Stimulated activated CD4-positive, alpha-beta T cell treated with anti-CD3 and anti-CD28 coated beads, Interleukin-1b, Interleukin-23, amount 100 ng/mL, for 1 hour (primary cell): ENCODE measurements at places on chromosomes 11 and 22.

DNA sequence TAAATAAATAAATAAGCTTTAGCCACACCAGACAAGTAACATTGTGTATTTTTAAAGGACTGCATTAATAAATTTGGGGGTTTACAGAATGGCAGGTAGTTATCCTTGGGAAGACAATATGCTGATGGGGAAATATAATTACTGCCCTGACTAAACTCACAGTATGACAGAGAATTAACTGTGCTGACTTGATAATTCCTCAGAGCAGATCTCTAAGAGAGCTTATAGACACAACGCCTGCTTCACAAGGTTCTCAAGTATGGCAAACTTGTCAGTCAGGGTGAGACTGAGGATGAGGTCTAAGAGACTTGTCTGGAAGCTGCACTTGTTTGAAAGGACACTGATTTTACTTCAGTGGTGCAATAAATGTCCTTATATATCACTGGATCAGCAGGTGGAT, 3.3 kb downstream of the OR51B4 start:
- no peak for DNase-seq

- DNase-seq: no peak
These were observed 387.5 kb upstream of the RAG2 start for GRCh38 chr11:36985562-36985961.

- no peak for DNase-seq
These were observed 4.0 kb upstream of the PPARA start for GRCh38 chr22:46146329-46146728.

- no peak for DNase-seq
These were observed 34.5 kb downstream of the COMMD9 start for GRCh38 chr11:36254713-36255112.

DNA sequence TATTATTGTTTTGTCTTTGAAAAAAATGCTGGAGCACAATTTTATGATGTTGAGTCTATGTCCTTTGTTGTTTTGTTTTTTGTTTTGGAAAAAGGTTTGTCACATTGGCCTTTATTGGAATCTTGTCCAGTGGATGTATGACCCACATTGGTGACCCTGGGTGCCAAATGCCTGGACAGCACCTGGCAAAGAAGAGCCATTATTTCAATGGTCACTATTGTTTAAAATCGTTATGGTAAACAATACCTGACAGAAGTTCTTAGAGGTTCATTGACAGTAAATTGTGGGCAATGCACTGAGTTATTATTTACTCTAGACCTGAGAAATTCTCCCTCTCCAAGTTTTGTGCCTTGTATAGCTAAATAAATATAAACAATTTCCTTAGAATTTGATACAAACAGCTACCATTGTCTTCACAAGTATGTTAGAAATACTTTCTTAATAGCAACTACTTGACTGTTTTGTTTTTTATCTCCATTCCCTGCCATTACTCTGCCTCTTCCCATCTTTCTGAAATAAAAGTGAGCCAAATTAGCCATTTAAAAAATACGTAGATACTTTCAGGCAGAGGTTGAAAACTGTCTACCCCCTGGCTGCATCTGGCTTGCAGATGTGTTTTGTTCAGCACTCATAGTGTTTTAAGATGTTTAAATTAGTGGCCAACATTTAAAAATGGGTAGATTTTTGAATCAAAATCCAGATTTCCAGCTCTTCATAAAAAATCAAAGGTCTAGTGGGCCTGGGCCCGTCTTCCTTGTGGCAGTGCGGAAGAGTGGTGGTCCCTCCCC, 39.9 kb downstream of the BMAL1 start:
- DNase-seq: no peak

GRCh38 chr22:23525510-23525909, 54.6 kb downstream of the IGLL1 start:
- DNase-seq: no peak

DNA sequence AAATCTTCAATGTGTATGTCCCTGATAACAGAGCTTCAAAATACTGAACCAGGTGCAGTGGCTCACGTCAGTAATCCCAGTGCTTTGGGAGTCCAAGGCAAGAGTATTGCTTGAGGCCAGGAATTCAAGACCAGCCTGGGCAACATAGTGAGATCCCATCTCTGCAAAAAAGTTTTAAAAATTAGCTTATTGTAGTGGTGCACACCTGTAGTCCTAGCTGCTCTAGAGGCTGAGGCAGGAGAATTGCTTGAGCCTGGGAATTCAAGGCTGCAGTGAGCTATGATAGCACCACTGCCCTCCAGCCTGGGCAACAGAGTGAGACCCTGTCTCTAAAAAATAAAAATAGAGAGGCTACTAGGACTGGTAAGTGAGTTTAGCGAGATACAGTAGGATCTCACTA, 84.0 kb downstream of the PACS1 start:
- DNase-seq: no peak

GRCh38 chr22:32100711-32101110, 57.6 kb downstream of the SLC5A1 start:
- no peak for DNase-seq

DNA sequence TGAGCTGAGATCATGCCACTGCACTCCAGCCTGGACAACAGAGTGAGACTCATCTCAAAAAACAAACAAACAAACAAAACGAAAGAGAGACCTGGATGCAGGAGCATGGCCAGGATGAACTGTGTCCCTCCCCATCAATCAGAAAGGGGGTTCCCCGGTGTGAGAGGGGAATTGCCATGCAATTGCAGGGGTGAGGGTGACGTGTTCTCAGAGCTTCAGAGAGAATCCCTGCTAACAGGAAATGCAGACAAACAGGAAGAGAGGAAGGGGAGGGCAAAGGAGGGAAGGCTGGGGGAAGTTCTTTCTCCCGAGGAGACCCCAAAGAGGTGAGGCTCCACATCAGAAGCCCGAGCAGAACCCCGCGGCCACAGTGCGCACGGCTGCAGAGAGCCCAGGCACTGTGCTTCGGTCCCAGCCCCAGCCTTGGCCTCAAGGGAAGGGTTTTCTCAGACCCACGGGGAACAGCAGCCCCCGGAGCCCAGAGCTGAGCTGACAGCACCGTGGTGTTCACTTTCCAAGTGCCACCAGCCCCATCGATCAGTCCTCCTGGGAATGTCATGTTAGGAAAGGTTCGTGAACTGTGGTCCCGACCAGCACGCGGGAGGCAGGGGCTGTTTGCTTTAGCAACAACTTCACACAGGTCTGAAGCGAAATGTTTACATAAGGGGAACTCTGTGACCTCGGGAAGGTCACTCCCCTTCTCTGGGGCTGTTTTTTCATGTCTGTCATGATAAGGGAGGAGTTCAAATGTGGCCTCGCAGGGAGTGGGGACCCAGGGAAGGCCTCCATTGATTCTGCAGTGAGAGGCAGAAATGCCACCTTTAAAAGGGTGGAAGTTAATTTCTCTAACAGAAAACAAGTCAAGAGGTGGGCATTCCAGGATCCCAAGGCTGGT, 108.0 kb upstream of the ANO1 start:
- no peak for DNase-seq

GRCh38 chr11:95764267-95764898, 25.2 kb downstream of the FAM76B start:
- DNase-seq: no peak

DNA sequence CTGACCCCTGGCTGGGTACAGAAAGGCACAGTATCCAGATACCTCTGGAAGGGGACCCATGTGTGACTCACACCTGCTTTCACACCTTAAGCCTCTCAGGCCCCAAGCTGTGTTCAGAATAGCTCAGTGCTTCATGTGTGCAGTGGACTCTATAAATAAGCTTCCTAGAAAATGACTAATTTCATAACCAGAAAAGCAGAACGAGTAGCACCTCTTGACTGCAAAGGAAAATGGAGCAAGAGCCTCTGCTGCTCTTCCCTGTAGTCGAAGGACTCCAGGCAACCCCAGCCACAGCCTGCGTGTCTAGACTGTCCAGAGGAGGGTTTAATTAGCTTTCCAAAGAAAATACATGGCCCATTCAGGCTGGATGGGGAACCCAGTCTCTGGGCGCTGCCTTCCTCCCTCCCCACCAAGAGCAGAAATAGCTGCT, 23.1 kb downstream of the PTPN5 start:
- DNase-seq: no peak

DNA sequence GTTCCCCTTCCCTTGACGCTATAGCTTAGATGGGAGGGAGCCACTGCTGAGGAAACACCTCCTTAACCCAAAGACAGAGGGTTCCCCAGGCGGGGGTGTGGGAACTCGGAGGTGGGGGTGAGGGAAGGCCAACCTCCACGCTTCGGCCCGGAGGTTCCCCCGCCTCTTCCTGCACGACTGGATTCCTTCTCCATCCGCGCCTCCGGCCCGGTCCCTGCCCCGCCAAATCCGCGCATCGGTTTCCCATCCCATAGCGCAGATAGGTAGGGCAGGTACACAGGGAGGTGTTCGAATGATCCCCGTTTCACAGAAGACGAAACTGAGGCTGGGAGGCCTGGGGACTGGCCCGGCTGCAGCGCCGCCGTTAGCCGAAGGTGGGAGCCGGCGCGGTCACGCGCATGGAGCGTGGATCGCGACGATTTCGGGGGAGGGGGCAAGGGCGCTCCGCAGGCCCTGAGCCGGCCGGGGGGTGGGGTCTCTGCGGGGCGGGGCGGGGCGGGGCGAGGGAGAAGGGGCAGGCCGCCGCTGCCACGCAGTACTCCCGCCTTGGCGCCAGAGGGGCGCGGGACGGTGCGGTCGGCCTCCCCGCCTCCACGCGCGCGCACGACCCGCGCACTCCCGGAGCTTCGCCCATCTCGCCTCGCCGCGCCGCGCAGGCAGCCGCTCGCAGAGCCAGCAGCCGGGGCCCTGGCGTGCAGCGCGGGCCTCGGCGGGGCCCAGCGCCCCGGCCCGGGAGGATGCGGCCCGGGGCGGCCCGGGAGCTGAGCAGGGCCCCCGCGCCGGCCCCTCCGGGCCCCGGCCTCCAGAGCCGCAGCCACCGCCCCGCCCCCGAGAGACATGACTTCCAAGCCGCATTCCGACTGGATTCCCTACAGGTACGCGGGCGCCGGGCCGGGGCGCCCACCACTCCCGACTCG, at the start of gene TUB:
TSS of gene TUB (plus strand) at position 538 of the 917 bp plus-strand sequence. CDS start at position 838, 300 bp downstream.
- no peak for DNase-seq

DNA sequence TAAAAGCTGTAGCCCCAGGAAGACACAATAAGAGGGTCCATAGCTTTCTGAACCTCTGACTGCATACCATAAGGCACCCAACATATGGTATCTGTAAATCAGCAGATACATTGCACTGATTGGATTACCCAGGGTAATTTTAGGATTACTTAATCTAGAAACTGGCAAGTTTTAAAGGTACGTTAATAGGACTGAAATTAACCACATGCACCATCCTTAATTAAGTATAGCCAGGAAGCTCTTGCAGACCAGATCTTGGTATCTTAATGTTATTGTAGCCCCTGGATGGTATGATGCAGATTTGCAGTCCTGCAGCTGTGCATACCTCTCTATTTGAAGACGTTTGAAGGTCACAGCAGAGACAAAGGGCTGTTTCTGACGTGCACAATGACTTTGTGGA, 72.8 kb downstream of the ARHGAP42 start:
- DNase-seq: no peak

- DNase-seq: no peak
These were observed 100.0 kb upstream of the GRAMD1B start for GRCh38 chr11:123330071-123330470.

DNA sequence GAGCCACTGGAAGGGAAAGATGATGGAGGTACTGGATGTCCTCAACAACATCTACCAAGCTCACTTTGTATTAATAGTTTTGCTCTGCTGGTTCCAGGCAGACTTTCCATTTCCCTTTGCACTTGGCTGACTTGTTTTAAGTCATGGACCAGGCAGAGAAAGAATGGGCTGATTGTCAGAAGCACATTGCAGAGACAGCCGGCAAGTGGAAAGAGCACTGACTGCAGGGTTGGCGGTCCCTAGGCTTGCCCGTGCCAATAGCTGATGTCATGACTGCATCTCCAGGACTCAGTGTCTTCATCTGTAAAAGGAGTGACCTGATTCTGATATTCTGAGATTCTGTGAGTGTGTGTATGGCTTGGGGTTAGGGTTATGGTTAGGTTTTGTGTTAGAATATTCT, 20.9 kb upstream of the NNMT start:
- DNase-seq: no peak

GRCh38 chr11:37973941-37974340, 1375.9 kb upstream of the RAG2 start:
- DNase-seq: no peak

GRCh38 chr11:129625930-129626329, 189.7 kb upstream of the TMEM45B start:
- no peak for DNase-seq

DNA sequence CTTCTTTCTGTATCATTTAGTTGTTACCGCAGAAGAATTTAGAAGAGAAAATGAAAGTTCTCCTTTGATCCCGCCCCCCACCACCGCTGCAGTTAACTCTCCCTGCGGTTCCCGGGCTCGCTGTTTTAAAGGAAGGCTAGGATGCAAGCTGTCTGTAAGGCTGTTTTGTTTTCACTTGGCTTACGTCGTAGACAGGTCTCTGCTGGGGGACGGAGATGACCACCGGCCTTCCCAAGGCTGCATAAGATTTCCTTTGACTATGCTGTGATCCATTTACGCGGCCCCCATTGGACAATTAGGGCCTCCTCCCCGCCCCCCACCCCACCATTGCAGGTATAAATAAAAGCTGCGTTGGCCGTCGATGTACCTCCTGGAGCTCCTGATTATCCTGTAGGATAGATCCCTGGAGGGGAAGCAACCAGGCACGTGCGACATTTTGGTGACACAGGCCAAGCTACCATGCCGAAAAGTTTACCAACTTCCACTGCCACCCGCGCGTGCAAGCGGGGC, 1.4 kb upstream of the CPT1A start:
- no peak for DNase-seq

GRCh38 chr11:24406389-24406788, 90.5 kb upstream of the LUZP2 start:
- DNase-seq: no peak

GRCh38 chr22:43482318-43482625, 70.5 kb downstream of the MPPED1 start:
- DNase-seq: no peak

- no peak for DNase-seq
These were observed 139.6 kb upstream of the TRPC6 start for GRCh38 chr11:101723371-101723770.

DNA sequence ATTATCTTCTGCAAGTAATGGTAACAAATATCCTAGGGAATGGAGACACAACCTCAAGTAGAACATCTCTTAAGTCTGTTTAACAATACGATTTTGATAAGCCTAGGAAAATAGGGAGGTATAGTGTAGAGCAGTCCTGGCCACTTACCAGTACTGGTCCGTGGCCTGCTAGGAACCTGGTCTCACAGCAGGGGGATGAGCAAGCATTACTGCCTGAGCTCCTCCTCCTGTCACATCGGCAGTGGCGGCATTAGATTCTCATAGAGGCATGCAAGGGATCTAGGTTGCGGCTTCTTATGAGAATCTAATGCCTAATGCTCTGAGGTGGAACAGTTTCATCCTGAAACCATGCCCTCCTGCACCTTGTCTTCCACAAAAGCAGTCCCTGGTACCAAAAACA, 4.4 kb downstream of the OR51V1 start:
- DNase-seq: no peak

- DNase-seq: no peak
These were observed 997.8 kb upstream of the CHORDC1 start for GRCh38 chr11:91220476-91221202.
